Caki2 (cell line): ENCODE measurements at places on chromosomes 11 and 22.

GRCh38 chr11:4048340-4048739 lies 46.3 kb upstream of the RRM1 start:
- DNase-seq, result no peak

DNA sequence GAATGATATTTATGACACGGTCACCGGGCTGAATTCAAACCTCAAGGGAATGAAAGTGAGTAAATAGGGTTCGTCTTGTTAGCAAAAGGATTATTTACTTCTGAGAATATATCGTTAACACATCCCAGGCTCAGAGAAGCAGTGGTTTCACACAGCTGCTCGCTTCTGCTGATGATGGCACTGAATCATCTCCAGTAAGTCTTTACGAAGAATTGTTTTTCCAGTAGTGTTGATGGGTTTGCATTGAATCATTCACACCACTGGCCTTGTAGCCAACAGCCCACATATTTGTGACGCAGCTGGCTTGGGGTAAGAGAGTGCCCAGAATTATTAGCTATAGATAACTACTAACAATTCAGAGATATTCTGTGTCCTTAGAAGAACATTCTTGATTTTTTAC lies 236.3 kb downstream of the CADM1 start:
- no peak for DNase-seq

DNA sequence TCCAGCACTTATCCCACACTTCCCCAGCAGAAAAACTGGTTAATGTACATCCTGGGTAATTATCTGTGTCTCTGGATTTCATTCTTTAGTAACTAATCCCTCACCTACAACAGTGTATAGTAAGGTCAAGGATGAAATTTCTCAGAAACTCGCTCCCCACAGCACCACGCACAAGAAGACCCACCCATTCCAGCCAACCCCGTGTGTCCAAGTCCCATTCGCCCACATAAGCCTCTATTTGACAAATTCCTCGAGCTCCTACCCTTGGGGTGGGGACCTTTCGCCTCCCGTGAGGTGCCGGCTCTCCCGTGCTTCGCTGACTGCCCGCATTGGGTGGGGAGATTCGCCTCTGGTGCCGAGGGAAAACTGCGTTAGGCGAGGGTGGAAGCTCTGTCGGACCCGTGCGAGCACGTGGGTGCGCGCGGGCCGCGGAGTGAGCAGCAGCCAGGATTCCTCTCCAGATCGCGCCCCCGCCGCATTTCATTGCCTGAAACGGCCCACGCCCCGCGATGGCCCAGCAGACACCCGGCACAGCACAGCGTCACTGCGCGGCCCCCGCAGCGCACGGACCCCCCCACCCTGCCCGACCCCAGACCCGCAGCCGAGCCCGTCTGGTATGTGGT lies 866 bp downstream of the EXPH5 start:
- DNase-seq, result peak; percentile 21

- DNase-seq, result peak; percentile 52
Observed at GRCh38 chr22:19848298-19849224, 6.1 kb downstream of the GNB1L start.

DNA sequence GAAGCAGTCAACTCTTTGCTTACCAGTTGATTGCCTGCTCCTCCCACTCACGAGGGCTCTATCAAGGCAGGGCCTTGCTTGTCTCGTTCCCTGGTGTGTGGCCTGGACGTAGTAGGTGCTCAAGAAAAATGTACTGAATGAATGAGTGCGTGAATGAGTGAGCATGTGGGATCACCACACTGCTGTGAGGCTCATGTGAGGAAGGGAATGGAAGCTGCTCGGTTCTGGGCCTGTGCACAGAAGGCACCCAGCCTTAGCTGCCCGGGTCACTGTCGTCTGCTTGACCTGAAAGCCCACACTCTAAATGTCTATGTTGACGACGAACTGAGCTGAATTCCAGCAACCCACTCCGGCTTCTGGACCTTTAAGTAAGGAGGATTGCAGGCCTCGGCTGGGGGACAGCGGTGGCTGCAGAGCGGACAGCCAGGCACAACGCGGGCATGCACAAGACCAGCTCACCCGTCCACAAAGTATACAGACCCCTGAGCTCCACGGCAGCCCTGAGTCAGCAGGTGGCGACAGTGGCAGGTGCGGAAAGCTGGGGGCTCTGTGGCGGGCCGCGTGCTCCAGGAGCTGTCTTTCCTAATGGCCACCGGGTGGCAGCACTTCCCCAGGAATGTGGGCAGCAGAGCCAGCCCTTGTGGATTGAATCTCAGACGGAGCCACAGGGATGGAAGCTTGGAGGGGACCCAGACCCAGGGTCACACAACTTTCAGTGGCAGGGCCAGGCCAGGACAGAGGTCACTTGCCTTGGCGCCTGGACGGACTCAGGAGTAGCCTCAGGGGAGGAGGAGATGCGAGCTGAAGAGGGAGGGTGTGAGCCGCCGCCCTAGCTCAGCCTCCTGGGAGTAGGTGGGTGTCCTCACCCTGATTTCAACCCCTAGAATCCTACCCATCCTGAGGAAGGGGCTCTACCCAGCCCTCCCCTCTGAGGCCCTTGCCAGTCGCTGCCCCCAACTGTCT lies 5.0 kb upstream of the PICK1 start:
- DNase-seq, result peak; percentile 67
